Dermis blood vessel endothelial cell (primary cell): ENCODE measurements at places on chromosomes 6 and 20.

- DNase-seq: no peak
Observed at GRCh38 chr6:143335865-143336264, 114.6 kb downstream of the ADAT2 start.

DNA sequence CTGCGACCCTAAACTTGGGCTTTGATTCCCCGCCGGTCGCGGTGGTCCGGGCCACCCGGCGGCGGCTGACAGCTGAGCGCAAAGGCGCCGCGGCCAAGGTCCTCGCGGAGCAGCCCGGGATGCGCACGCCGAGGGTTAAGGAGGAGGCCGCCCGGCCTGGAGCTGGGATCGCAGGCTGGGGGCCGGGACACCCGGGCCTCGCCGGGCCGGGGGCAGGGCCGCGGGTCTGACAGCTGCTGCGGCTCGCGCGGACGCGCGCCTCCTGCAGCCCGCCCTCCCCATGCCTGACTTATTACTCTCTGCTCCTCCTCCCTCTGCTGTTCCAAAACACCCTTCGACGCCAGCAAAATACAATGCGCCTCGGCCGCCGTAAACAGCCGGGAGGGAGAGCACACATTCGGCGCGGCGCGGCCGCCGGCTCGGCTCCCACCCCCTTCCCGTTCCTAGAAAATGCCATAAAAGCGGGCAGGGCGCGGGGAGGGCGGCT is 746 bp downstream of the BACH2 start:
- DNase-seq: peak; percentile 67

GRCh38 chr6:142301651-142302391 is at the start of gene ADGRG6:
Gene ADGRG6, plus strand, starts transcription at chr6:142302007. Its CDS starts 323 bp downstream, at chr6:142302330.
- DNase-seq: peak; percentile 70

DNA sequence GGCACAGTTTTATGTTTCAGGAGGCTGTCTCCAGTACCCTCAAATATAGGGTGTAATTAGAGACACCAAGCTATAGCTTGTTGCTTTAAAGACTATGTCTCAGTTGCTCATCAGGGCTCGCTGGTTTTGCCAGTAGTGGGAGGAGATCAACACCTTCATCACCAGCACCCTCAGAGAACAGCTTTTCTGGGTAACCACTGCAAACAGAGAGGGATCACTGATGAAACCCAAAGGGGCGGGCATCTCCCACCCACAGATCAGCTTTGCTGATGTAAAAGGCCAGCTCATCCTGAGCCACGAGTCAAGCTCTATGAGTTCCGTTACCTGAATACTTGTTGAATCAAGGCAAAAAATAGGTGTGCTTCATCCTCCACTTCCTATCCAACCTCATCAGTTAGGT is 187.7 kb downstream of the AIG1 start:
- DNase-seq: no peak

- DNase-seq: peak; percentile 34
Observed at GRCh38 chr6:2616811-2617210, 133.9 kb downstream of the MYLK4 start.

DNA sequence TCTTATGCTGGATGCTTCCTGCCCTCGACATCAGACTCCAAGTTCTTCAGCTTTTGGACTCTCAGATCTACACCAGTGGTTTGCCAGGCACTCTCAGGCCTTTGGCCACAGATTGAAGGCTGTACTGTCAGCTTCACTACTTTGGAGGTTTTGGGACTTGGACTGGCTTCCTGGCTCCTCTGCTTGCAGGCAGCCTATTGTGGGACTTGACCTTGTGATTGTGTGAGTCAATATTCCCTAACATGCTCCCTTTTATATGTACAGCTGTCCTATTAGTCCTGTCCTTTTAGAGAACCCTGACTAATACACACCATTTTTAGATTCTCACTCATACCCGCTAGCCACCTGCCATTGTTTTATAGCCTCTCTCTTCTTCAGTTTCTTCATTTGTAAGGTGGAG is 382.1 kb upstream of the TSHZ2 start:
- DNase-seq: no peak

DNA sequence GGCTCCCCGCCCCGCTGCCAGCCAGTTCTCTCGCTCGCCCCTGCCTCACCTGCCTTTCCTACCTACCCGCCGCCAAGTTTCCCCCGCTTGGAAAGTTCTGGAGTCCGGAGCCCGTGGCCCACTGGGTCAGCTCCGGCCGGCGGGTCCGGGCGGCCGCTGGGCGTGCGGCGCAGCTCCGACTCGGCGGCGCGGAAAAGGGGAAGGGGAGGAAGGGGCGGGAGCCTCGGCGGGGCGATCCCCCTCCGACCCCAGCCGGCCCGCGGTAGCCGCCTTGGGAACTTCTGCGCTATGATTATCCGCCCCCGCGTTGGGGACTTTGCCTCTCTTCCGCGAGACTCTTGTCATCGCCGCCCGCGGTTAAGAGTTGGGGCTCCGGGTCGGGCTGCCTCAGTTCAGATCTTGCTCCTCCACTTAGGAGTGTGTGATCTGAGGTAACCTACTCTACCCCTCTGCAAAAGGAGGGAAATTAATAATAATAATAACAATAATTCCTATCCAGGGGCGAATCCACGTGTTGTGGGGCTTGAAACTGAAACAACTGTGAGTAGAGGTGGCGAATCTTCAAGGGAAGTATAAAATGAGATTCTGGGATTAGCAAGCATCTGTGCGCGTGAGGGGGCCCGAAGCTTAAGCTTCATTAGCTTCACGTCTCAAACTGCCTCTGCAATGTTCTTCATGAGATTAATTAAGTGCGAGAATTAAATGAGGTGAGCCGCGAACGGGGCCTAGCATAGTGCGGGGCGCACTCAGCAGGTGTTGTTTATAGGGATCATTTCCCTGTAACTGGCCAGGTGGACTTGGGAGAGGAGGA is 30.8 kb downstream of the SF3B5 start:
- DNase-seq: peak; percentile 13

GRCh38 chr6:106730718-106731117 is 101.3 kb downstream of the QRSL1 start:
- DNase-seq: no peak

- peak; percentile 20 for DNase-seq
Observed at GRCh38 chr6:105272786-105273185, 93.0 kb upstream of the POPDC3 start.

DNA sequence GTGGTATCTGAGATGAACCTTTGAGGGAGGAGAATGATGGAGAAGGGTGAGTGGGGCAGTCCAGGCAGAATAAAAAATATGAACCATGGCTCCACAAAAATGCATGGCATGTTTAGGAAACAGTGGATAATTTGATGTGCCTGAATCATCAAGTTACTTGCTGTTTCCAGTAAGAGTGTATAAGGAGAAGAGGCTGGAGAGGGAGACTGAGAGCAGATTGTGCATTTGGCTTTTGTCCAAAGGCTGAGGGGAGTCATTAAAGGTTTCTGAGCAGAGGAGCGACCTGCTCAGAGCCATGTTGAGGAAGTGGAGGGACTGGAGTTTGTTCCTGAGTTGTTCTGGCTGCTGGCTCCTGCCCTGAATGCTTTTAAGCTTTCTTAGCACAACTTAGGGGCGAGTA is 6.1 kb downstream of the MMP24 start:
- DNase-seq: peak; percentile 68

GRCh38 chr20:64042054-64042781 is 6.2 kb downstream of the C20orf204 start:
- peak; percentile 70 for DNase-seq
